Stimulated activated naive CD8-positive, alpha-beta T cell treated with anti-CD3 and anti-CD28 coated beads, Interleukin-15, Interleukin-2, amounts not matched to agents 100 U/mL and 50 U/mL, for 24 hours (primary cell): ENCODE measurements at places on chromosomes 11 and 22.

DNA sequence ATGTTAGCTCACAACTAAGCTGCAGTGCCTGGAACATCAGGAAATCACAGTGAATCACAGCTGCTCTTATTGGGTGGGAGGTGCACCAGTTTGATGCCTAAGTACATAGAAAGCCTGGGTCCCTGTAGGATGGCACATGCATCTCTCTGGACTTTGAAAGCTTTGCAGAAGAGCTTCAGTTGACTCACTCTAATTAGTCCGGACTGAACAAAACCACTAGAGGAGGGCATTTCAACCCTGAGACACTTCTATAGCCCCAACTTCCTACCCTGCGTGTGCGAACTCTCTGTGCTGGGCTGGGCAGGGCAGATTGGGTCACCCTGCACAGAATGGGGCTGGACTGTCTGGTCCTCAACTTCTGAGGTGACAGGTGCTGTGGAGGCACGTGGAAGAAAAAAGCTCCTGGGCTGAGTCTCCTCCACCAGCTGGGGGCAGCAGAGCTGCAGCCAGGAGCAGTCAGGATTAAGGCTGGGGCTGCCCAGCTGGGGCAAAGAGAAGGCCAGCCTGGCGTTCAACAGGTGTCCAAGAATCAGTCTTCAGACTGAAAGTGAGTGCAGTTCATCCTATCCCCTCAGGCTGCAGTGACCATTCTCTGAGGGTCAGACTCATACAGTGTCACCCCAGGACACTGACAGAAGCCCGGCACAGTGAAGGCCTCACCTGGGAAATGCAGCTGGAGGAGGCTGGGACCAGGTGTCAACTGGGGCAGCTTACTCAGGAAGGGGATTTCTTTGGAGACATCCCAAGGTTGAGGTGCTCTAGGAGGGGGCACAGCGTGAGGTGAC is 22.1 kb downstream of the GGTLC2 start:
- DNase-seq, result peak; percentile 27

GRCh38 chr11:1571760-1572196 is 293 bp downstream of the DUSP8 start:
- no peak for DNase-seq

- DNase-seq, result no peak
These were observed 253.7 kb downstream of the AASDHPPT start for GRCh38 chr11:106331176-106331575.

DNA sequence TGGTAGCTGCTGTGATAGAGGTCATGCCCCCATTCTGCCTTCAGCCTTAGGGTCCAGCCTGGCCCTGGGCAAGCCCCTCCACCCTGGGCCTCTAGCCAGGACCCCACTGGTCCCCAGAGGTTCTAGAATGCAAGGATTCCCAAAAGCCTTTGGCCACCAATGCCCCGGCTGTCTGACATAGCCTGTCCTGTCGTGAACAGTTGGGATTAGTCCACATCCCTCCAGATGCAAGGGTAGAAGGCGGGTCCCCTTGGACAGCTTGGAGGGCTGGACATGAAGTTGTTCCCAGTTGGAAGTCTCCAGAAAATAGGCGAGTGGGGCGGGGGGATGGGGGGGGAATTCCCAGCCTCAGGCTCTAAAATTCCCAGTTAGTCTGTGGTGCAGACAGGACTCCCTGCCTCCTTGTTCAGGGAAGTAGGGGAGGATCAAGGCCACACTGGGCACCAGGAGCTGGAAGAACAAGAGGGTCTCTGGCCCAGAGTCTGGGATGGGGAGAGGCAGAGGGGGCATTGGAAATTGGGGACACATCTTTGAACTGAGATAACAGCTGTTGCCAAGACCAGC is 5.2 kb upstream of the ADORA2A start:
- no peak for DNase-seq

GRCh38 chr11:82936261-82936660 is 34.7 kb downstream of the DDIAS start:
- DNase-seq, result no peak

DNA sequence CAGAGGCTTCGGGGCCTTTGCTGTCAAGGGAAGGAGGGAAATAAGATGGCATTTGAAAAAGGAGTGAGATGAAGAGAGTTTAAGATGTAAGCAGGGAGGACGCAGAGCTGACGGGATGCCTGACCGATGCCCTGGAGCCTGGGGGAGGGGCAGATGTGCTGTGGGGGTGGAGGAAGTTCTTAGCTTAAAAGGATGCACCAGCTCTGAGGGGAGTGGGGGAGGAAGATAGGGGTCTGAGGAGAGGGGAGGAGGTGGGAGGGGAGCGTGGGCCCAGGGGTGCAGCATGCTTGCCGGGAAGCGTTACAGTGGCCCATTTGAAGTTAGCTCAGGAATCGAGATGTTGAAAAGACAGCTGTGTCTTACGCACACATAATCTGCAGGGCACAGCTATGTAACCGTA is 56.3 kb downstream of the RPS6KA4 start:
- DNase-seq, result no peak
